ENCODE measurements at places on chromosomes 7 and 10.

DNA sequence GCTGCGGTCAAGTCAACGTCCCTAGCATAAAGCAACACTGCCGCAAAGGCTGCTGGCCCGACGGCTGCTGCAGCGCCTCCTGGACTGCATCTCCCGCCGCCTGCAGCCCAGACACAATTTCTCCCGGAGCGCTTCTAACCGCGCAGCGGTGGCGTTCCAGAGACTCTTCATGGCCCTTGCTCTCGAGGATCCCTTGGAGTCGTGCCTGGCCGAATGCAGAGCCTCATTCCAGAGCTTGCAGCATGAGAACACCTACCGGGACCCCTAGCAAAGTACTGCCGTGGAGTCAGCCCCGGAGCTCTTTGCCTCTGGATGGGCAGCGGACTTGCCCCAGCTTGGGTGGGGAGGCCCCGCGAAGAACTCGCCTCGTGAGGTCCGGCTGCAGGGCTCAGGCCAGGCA is 79.7 kb upstream of the ZNF32 start:
- DNase-seq, result no peak

GRCh38 chr10:14219411-14219810 is 111.3 kb downstream of the FRMD4A start:
- no peak for DNase-seq

DNA sequence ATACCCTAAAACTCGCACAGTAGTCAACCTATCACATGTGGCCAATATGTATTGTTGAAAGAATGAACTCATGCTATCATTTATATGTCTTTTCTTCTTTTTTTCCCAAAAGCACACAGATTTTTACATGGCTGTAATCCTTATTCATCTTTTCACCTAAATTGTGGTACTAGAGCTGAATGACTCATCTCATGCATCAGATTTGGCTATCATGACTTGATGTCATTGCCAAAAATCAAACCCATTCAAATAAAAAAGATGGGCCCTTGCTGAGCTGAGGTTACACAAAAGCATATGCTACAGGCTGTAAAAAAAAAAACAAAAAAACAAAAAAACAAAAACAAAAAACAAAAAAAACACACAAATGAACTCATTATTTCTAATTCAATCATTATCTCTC is 3.3 kb upstream of the LMOD2 start:
- no peak for DNase-seq

GRCh38 chr7:108001764-108002725 is 916 bp downstream of the LAMB1 start:
- DNase-seq, result no peak

DNA sequence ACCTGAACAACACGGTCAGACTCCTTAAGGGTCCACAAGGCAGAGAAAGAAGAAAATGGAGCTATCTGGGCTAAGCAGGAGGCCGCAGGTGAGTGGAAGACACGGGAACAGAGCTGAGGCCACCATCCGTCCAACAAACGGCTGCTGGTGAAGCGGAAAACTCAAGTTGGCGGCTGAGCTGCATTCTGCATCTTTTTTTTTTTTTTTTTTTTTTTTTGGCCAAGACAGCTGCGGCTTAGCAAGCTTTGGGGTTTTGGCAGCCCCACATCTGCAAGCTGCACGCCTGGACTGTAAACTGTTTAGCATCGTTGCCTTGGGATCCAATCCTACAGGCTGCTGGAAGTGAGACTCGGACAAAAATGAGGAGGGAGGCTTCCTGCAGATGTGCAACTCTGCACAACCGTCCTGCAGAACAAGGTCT is 37.4 kb downstream of the RGS10 start:
- no peak for DNase-seq

DNA sequence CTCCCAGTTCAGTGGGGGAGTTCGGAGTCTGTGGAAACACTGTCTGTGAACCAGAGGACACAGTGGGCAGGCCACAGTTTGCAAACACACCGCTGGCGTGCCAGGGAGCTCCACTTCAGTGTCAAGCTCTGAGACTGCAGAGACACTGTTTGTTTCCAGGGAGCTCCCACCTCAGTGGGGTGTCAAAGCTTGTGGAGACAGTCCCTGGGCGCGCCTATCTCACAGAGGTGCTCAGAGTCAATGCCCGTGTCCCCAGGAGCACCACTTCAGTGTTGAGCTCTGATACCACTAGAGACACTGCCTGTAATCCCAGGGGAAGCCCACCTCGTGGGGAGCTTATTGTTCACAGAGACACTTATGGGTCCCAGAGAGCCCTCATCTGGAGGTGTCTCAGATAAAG is 4.3 kb downstream of the MYO1G start:
- DNase-seq, result no peak
